ENCODE measurements at places on chromosomes 16 and 17.

DNA sequence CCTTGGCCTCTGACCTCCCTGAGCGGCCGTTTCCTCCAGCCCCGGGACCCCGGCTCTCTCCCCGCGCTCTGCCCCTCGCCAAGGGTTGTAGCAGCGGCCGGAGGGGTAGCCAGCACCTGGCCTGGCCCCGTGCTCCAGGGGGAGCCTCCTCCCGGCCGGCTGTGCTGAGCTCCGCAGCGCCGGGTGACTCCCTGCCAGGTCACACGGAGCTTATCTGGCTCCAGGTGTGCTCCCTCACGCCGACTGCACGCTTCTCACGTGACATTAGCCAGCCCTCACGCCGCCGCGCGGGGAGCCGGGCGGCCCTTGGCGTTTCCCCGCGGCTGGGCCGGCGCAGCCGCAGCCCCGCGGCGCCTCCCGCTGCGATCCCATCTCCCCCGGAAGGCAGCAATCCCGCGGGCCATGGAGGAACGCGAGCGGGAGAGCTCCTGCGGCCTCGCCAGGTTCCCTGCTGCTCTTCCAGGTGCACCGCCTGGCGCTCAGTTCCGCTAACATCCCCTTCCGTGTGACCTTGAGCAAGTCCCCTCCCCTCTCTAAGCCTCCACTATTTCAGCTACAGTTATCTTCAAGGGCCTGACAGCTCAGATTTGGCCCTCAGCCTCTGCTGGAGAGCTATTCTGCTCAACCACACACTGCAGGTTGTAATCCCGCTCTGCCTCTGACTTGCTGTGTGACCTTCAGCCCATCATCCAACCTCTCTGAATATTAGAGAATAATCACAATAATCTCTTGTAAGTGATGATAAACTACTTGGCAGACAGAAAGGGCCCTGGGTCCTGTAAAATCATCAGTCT, 3.4 kb downstream of the MYO18A start:
- no peak for DNase-seq

GRCh38 chr16:23535901-23536300, 21.2 kb downstream of the EARS2 start:
- DNase-seq: no peak

DNA sequence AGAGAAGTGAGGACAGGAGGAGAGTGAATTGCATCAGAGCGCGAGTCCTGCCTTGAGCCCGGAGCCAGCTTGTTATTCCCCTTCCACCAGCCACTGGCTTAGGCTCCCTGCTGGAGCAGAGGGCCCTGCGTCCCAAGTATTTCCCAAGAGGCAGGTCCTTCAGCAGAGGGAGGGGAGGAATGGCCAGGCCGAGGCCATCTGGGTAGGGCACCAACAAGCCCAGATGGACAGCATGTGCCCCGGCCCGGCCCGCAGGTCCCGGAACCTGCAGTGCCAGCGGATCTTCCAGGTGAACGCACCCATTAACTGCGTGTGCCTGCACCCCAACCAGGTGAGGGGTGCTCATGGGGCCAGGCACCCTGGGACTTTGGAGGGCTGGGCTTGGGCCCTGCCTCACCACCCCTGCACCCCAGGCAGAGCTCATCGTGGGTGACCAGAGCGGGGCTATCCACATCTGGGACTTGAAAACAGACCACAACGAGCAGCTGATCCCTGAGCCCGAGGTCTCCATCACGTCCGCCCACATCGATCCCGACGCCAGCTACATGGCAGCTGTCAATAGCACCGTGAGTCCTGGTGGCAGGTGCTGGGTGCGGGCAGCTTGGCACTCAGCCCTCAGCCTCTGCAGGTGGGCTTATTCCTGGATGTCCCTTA, 1.7 kb downstream of the MLST8 start:
- no peak for DNase-seq

- DNase-seq: no peak
Observed at GRCh38 chr17:47621293-47622179, 28.2 kb upstream of the KPNB1 start.

DNA sequence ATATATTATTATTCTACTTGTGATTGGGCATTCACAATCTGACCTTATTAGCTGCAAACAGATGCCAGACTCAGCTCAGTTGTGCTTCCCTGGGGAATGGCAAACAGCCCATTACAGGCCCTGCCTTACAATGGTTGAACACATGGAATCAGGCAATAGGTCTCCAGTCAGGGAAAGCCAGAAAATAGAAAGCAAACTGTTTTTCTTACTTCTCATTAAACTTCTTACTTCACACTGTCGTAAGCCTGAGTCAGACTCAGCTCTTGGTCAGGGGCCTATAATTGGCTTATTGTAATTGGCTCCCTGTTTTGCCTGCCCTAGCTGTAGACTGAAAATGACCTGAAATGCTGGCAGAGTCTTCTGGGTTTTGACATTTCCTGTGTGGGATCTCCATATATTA, 77.0 kb upstream of the CA10 start:
- DNase-seq: no peak

DNA sequence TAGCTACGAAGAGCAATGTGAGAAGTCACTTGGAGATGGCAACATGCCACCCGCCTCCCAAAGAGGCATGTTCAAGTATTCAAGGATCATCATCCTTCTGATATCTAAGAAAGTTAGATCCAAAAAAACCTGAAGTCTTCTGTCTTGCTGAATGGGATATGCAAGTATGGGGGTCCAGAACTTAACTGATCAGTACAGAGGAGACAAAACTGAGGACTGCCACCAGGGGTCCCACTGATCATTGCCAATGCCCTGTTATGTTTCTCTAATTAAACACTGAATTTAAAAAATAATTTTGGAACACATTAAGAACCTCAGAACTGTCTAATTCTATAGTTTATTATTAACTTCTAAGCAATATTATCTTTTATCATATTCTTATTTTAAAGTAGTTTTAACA, 99.7 kb downstream of the CDH8 start:
- DNase-seq: no peak

DNA sequence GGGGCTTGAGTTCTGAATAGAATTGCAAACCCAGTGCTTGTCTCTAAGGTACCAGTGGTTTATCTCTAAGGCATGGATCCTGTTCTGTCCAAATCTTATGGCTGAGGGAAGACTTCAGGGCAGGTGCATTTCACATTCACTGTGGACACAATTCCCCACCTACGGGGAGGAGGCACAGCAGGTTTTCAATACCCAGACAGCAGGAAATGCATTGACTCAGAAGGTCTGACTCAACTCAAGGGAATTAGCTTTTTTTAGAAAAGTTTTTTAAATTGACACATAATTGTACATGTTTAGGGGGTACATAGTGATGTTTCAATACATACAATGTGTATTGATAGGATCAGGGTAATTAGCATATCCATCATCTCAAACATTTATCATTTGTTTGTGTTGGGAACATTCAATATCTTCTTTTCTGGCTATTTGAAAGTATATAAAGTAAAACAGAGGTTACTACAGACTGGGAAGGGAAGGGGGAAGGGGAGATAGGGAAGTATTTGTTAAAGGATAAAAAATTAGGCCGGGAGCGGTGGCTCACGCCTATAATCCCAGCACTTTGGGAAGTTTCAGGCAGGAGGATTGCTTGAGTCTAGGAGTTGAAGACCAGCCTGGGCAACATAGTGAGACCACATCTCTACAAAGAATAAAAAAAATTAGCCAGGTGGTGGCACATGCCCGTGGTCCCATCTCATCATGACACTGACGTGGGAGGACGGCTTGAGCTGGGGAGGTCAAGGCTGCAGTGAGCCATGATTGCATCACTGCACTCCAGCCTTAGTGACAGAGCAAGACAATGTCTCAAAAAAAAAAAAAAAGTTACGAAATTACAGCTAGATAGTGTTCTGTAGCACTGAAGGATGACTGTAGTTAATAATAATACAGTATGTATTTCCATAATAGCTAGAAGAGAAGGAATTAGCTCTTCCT, 54.9 kb downstream of the RGS9 start:
- DNase-seq: no peak

- DNase-seq: no peak
Observed at GRCh38 chr16:2774161-2774891, 2.8 kb downstream of the ELOB start.

DNA sequence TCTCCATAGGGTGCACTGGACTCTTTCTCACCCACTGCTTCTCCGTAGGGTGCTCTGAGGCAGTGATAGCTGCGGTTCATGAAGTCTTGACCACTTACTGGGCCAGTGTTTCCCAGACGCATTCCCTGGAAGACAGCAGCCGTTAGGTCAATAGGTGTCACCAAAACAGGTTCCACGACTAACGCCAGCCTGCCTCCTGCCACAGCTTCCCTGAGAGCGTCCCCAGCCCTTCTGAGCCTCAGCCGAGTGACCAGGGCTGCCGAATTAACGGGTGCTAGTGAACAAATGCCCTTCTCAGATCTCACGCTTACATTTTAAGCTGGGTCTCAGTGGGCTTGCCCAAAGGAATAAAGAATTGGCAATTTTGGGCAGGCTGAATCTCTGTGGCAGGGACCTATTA, 188.7 kb upstream of the TNRC6C start:
- DNase-seq: no peak

DNA sequence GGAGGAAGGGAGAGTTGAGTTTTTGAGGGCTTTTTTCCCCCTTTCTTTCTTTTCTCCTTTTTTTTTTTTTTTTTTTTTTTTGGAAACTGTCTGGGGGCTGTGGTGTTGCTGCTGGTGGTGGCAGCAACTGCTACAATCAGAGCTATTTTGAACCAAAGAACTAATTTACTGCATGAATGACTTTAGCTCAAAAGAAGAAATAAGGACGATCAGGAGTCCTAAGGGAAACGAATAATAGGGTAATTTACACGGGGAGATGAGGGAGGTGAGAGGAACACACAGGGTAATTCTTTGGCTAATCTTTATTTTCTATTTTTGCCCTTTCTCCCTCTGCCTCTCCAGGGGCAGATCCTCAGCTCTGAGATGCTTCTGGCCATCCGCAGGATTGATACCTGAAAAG, 119.8 kb downstream of the TMEM132E start:
- no peak for DNase-seq

GRCh38 chr16:47565454-47565853, 104.3 kb downstream of the PHKB start:
- DNase-seq: no peak

- no peak for DNase-seq
Observed at GRCh38 chr17:81121841-81122733, 43.2 kb upstream of the PVALEF start.

Measured in stimulated activated CD8-positive, alpha-beta memory T cell treated with anti-CD3 and anti-CD28 coated beads, Interleukin-4, amount 100 ng/mL, for 4 hours (primary cell).